ENCODE measurements at places on chromosomes 1 and 21. TPM values are rescaled to one million over a fixed set of nuclear protein-coding genes. Genes with fewer than 3 reads are reported as not detected.

RSPO1 gene
- total RNA-seq = 10.4 TPM

GRCh38 chr21:40016667-40017066, 149.4 kb downstream of the PCP4 start:
- no peak for DNase-seq

- DNase-seq = no peak
Measured at GRCh38 chr1:25985171-25985570, 12.7 kb downstream of the PAFAH2 start.

GBP5 gene
- total RNA-seq = 1.4 TPM

GRCh38 chr1:245999697-246000637, 507.1 kb downstream of the SMYD3 start:
- no peak for DNase-seq

NUDT4B gene
- 3.2 TPM for total RNA-seq

GRCh38 chr1:60171801-60172200, 98.2 kb upstream of the C1orf87 start:
- no peak for DNase-seq

DNA sequence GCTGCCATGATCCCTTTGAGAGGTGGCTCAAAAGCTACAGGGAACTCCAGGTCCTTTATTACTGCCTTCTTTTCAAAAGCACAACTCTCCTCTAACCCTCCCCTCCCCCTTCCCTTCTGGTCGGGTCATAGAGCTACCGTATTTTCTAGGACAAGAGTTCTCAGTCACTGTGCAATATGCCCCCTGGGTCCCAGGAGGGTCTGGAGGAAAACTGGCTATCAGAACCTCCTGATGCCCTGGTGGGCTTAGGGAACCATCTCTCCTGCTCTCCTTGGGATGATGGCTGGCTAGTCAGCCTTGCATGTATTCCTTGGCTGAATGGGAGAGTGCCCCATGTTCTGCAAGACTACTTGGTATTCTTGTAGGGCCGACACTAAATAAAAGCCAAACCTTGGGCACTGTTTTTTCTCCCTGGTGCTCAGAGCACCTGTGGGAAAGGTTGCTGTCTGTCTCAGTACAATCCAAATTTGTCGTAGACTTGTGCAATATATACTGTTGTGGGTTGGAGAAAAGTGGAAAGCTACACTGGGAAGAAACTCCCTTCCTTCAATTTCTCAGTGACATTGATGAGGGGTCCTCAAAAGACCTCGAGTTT, 3.1 kb downstream of the BTG2 start:
- no peak for DNase-seq

DNA sequence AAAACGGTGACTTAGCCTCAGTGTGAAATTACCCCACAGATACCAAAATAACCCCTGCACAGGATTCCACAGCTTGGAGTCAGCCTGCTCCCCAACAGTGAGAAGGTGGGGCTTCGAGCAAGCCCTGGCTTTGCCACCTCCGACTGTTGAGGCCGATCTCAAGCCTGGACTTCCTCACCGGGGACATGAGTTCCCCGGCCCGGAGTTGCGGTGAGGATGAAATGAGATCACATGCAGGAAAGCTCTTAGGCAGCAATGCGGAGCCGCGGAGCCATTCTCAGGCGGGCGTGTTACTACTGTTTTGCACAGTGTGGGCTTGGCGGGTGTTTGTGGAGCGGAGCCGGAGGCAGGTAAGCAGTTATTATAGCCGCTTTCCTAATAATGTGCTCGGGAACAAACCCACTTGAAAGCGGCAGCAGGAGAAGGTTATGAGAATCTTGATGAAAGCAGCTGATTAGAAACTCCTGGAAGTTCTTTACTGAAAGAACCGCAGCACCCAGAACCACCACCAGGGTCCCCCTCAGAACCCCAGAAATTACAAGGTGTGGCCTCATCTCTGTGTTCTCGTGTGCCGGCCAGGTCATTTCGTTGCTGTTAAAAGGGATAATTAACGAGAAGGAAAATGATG, 3.9 kb upstream of the CLSTN1 start:
- no peak for DNase-seq

TMEM82 gene
- not detected for total RNA-seq

KRTAP12-2 gene
- total RNA-seq = 1.5 TPM

SPRR5 gene
- total RNA-seq = 1.8 TPM

LCE3D gene
- 1.9 TPM for total RNA-seq

RYR2 gene
- 1.1 TPM for total RNA-seq

GRCh38 chr1:201137024-201137392, 10.0 kb upstream of the ASCL5 start:
- no peak for DNase-seq

- no peak for DNase-seq
Measured at GRCh38 chr1:171606402-171606941, 15.6 kb upstream of the MYOCOS start.

GRCh38 chr1:66374561-66375111, 159.3 kb upstream of the SGIP1 start:
- DNase-seq = no peak

DNA sequence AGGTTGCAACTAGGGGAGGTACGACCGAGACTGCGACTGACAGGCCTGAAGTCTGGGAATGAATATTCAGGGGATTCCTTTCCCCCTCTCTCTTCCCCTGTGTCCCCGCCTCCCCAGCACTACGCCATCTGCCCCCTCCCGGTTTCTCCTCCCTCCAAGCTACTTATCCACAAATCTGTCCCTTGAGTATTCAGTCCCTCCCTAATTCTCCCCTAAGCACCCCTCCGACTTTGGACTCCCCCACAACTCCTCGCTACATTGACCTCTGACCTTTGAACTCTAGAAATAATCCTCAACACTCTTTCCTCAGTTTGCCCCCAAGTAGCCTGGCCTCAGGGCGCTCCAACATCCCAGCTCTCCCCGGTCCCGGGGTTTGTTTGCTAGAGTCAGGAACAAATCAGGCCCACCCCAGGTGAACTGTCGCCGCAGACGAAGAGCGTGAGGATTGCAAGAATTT, 393 bp downstream of the LYSMD1 start:
- DNase-seq = peak; percentile 91
